ENCODE measurements at places on chromosomes 3 and 15.
A peak's percentile ranks its signal among the peaks of the same experiment; 100 is the strongest.

- no peak for DNase-seq
Observed at GRCh38 chr3:37937156-37937555, 53.4 kb upstream of the VILL start.

GRCh38 chr3:114411811-114412803, 118.3 kb downstream of the TIGIT start:
- peak; percentile 51 for DNase-seq

- no peak for DNase-seq
Observed at GRCh38 chr15:98330258-98330657, 318.1 kb upstream of the IGF1R start.

DNA sequence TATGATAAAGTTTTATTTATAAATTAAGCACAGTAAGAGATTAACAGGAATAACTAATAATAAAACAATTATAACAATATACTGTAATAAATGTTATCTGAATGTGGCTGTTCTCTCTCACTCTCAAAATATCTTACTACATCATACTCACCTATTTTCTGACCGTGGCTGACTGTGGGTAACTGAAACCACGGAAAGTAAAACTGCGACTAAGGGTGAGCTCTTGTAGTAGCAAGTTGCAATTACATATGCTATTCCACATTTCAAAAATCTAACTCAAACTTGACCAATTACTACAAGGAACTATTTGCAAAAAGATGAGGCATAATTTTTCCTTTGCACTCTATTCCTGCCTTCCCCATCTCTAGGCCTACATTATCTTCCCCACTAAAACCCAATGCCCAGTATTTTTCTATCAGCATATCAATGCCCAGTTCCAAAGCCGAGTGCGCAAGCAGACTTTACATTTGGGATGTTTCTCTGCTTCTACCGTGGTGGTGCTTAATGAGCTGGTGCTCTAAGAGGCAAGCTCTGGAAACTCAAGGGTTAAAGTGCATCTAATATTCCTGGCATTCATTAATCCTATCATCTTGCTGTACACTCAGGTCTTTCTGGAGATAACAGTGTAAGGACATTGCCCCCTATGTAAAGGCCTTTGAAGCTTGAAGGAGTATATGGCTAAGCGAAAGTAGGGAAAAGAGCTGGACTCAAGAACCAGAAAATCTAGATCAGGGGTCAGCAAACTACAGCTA, 6.7 kb downstream of the PCYT1A start:
- no peak for DNase-seq

DNA sequence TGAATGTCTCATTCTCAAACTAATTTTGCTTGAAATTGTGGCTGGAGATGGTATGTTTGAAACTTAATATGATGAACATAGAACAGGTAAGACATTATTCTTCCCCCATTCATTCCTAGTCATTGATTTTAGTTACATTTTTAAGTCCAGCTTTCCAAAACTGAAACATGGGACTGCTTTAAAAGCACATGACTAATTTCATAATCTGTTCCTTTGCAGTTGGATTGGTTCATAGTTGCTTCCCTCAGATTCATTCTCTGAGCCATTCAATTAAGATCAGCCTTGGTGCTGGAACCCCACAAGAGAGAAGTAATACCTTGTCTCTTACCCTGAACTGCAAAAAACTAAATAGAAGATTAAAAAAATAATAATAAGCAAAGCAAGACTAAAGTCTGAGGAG, 87.5 kb upstream of the TGFBR2 start:
- peak; percentile 68 for DNase-seq

DNA sequence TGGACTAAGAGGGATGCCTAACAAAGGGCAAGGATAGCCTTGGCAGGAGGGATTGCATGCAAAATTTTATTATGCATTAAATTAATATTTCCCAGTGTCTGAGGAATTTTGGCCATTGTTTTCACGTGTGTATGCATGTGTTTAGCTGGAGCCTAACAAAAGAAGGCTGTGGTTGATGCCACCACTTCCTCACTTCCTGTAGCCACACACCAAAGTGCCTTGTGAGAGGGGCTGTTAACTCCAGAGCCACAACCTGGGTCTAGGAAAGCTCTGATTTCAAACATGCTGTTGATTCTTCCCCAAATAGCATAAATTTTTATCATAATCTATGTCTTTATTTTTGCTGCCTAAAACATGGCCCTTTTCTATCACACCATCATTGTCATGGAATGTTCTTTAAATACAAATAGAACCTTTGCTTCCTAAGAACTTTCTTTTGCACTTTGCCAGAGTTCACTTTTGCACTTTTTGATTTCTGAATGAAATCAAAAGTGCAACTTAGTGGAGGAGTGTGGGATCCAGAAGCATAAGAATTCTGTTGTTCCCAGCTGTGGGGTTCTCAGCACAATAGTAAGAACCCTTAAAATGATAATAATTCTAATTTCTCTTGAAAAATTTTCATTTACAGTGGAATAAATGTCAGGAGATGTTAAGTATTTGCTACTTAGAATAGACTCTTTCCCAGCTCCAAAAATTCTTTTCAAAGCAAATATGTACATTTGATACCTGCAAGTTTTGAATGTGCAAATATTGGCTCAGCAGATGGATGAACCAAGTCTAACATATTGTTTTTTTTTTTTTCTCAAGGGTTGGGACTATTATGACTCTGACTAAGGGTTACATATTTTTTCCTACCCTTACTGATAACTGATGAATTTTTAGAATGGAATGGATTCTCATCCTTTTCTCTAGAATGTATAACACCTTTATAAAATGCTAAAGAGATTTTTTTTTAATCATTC, 35.6 kb upstream of the SPTSSB start:
- no peak for DNase-seq

DNA sequence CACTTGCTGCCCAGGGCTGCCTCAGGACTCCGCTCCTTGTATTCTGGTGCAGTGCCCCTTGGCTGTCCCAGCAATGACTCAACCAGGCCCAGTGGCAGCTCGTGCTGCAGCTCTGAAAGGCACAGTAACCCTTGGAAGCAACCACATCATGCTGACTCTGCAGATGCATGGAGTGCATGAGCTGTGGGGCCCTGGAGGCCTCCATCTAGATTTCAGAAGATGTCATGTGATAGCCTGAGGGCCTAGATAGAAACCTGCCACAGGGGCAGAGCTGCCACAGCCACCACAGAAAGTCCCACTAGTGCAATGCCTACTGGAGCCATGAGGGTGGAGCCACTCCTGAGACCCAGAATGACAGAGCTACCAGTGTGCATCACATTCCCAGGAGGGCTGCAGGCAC, 117.1 kb upstream of the SMAD3 start:
- no peak for DNase-seq

- no peak for DNase-seq
Observed at GRCh38 chr3:17945018-17945798, 202.8 kb upstream of the TBC1D5 start.

DNA sequence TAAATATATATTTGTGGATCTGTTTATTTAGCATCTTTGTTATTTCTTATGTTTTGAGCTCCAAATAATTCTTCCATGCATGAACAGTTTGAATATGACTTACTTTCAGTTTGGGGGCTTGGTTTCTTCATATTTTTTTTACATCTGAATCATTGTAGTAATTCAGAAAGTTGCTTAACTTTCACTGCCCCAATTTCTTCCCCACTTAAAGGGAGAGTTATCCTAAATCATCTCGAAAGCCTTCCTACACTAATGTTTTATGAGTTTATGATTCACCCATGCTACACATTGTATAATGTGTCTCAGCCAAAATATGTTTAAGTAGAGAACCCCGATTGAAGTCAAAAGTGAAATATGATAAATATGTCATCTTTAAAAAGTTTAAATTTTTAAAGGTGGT, 47.8 kb downstream of the SPRED1 start:
- DNase-seq: peak; percentile 43

DNA sequence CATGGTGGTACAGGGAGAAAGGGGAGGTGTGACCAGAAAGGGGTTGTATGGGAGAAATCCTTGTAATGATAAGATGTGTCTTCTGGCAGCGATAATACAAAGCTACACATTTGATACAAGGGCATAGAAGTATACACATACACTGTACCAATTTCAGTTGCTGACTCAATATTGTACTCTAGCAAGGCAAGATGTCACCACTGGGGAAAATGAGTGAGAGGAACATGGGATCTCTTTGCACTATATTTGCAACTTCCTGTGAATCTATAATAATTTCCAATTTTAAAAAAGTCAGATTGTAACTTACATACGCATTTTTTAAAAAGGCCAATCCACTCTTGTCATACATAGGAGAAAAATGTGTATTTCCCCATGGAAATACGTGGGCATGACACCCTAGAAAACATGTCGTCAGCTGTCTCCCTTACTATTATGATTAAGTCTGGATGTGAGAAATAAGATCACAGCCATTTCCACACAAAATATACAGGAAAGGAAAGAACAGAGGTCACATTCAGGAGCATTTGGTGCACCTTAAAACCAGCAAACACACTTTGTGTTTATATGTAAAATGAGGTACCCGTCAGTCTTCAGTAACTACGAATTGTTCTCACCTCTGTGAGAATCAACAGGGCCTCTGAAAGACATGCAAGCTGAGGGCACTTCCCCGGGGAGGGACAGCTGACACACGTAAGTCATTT, 22.9 kb downstream of the PRR23E start:
- no peak for DNase-seq

DNA sequence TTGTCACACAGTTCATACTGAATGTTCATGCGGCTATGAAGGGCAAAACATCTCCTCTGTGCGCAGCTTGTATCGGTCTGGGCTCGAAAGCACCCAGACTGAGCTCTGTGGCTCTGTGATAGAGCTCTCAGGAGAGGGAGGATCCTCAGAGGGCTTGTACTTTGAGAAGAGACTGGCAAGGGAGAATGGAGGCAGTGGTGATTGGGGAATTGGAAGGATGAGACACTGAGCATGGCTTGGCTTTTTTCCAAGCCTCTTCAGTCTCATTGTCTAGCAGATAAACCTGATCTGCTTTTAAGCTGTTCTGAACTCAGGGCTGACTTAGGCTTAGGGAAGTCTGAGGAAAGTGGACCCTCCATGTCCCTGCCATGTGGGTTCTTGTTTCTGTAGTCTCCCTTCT, 43.0 kb downstream of the RAD54L2 start:
- peak; percentile 26 for DNase-seq

- DNase-seq: peak; percentile 64
Observed at GRCh38 chr15:34837246-34838016, 42.1 kb upstream of the ACTC1 start.

DNA sequence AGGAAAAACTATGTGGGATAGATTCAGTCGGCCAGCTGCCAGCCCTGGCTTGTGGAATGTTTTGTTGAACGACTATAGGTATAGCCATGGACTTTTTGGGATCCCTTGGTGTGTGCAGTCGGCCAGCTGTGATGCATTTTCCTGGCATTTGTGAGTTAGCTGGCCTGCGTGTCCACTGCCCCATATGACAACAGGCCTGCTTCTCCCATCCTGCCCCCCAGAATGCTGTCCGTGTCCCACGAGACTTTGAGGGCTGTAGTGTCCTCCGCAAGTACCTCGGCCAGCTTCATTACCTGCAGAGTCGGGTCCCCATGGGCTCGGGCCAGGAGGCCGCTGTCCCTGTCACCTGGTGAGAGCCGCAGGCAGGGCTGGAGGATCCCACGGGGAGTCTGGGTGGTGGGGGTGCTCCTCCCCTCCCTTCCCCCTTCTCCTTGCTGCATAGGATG, 23.6 kb downstream of the PTPN23 start:
- no peak for DNase-seq

DNA sequence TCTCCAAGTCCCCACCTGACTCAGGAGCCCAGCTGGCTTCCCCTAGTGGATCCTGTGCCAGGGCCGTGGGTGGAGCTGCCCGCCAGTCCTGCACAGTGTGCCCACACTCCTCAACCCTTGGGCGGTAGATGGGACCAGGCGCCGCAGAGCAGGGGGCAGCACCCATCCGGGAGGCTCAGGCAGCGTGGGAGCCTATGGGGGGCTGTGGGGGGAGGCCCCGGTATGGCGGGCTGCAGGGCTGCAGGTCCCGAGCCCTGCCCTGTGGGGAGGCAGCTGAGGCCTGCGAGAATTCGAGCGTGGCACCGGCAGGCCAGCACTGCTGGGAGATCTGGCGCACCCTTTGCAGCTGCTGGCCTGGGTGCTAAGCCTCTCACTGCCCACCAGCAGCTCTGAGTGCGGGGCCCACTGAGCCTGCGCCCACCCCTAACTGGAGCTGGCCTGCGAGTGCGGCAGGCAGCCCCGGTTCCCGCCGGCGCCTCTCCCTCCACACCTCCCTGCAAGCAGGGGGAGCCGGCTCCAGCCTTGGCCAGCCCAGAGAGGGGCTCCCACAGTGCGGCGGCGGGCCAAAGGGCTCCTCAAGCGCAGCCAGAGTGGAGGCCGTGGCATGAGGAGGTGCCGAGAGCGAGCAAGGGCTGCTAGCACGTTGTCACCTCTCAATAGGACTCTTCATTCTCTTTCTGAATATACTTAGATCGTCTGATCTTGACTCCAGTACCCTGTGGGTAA, 64.0 kb downstream of the TMEM212 start:
- DNase-seq: no peak

DNA sequence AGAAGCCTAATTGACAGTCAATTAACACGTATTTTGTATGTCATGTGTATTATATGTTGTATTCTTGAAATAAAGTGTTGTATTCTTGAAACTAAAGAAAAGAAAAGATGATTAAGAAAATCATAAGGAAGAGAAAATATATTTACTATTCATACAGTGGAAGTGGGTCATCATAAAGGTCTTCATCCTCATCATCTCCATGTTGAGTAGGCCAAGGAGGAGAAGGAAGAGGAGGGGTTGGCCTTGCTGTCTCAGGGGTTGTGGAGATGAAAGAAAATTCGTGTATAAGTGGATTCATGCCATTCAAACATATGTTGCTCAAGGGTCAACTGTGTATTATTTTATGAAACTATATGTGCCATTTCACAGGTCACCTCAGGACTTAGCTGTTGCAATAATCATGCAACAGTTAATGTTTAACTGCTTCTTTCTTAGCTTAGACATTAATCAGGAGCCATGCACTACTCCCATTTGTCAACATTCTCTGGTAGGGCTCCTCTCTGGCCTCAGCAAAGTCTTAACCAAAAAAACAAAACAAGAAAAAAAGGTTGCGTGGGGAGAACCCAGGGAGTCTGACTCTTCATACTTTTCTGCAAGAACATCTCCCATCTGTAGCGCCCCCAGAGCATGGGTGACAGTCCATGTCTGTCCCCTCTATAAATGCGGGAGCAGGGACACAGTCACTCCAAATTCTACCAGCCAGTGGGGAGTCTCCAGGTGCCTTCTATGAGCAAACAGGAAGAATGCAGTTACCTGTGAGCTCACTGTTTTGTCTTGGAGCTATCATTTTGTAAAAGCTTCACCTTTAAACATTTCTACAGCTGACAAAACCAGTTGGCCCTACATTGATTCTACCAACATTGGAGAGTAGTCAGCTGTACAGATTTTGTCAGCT, 19.9 kb upstream of the LRRC2 start:
- no peak for DNase-seq
